Retinal pigment epithelial cell (primary cell): ENCODE measurements at places on chromosomes 7 and 10.

- DNase-seq: no peak
Observed at GRCh38 chr7:151381348-151382078, 28.3 kb downstream of the WDR86 start.

- DNase-seq: no peak
Observed at GRCh38 chr10:94035982-94036765, 42.4 kb downstream of the PLCE1 start.

DNA sequence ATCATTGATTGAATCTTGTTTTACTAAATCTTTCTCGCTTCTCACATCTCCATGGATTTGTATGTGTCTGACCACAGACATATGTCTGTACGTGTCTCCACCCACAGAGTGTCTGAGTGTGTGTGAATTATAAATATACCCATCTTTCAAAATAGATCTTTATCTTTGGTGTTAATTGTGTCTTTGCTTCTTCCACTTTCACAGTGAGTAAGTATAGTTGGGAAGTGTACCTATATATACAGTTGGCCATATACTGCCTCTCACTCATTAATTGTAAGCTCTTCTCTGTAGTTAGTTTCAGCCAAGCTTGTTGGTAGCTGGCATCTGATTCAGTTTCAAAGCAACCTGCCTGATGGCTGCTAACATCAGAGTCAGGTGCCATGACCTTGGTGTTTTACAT lies 18.4 kb downstream of the EEPD1 start:
- DNase-seq: no peak

- no peak for DNase-seq
Observed at GRCh38 chr7:156397249-156397648, 243.3 kb upstream of the RNF32 start.

DNA sequence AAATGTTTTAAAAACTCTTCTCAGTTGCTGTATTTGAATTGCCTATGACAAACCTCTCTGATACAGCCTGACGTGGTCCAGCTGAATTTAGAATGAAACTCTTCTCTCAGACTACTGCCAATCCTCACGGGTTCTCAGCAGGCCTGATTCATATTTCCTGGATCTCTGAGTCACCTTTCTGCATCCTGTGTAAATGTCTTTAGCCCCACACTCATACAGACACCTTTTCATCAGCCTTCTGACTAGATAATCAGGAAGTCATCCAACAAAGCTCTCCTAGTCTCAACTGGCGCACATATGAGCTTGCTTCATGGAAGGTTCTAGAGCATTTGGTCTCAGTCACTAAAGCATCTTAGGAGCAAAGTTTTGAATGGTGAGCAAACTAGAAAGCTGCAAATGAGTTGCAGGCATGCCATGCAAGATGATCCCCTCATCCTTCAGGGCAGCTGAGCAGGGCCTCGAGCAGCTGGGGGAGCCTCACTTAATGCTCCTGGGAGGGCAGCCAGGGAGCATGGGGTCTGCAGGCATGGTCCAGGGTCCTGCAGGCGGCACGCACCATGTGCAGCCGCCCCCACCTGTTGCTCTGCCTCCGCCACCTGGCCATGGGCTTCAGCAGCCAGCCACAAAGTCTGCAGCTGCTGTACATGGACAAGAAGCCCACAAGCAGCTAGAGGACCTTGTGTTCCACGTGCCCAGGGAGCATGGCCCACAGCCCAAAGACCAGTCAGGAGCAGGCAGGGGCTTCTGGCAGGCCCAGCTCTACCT lies 182.8 kb downstream of the ARHGAP12 start:
- DNase-seq: no peak
